NCI-H1436 treated with DMSO at 0.1 percent for 48 hours (cell line): ENCODE measurements at places on chromosomes 6 and 20.

DNA sequence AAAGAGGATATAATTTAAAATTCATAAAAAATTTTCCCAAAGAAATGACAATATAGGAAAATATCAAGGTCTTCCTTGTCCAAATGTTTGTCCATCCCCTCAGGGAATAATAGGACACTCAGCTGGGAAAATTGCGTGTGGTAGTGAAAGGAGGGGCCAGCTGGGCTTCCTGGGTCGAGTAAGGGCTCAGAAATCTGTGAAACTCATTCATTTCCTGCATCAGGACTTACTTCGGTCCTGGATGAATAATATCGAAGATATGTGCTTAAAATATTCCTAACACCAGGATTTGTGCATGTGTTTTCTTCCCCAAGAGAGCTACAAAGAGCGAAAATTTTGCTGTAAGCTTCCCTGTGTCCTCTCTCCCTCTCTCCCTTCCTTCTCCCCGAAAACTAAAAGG is 118.2 kb upstream of the GJE1 start:
- DNase-seq = no peak

- DNase-seq = no peak
Observed at GRCh38 chr6:116564921-116565872, 6.1 kb upstream of the RWDD1 start.

GRCh38 chr6:43710576-43710975 is 23.0 kb upstream of the MRPS18A start:
- no peak for DNase-seq

GRCh38 chr6:151757506-151757955 is 50.0 kb upstream of the ESR1 start:
- no peak for DNase-seq

DNA sequence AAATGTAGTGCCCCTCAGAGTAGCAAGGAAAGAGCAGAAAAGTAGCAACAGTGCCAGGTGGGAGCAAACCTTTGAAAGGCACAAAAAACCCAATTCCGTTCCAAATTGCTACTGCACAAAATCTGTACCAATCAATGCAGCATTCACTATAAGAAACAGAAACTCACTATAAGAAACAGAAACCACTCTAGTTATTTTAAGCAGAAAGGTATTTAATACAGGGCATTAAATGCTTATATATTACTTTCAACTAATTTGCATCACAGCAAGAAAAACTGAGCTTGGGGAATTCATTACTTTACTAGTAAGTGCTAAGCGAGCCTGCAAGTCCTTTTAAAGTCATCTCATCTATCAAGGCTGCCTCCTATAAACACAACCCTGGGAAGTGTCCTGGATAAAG is 116.5 kb upstream of the OLIG3 start:
- DNase-seq = no peak

- no peak for DNase-seq
Observed at GRCh38 chr6:113694278-113695077, 162.7 kb upstream of the MARCKS start.

DNA sequence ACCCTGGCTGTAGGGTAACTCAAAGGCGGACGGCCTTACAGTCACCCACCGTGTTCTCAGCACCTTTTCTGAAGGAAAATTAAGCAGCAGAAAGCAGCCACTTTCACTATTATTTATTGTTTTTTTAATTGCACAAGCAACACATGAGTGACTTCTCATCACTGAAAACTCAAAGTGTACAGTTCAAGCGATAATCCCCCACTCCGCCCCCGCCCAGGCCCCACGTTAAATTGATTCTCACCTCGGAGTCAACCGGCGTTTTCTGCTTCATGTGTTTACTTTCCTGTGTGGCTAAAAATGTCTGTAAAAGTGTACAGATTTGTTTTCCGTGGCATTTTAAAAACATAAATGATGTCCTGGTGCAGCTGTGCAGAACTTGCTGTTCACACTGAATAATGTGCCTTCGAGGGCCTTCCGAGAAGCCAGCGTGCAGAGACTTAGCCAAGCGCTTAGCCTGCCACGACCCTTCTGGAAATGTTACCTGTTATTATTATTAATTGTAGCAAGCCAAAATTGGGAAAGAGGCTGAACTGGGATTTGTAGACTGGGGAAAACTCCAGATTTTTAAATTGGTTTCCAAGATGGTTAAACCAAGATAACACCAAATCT is 335.7 kb downstream of the CDH4 start:
- DNase-seq = no peak

DNA sequence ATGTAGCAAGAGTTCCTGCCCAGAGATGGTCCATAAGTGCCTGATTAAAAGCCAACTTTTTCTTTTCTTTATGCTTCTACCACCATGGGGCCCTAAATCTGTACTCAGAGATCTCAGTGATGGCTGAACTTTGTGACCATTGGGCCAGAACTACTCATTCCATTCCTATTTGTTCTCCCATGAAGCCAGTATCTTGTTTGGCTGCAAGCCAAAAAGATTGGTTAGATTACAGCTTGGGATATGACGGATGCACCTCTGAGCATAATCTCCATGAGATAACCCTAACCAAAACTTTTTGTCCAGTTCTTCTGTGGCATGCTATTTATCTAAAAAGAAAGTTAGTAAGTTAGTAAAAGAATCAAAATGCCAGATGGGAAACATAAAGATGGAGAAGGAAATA is 72.2 kb downstream of the PLCB4 start:
- DNase-seq = no peak

DNA sequence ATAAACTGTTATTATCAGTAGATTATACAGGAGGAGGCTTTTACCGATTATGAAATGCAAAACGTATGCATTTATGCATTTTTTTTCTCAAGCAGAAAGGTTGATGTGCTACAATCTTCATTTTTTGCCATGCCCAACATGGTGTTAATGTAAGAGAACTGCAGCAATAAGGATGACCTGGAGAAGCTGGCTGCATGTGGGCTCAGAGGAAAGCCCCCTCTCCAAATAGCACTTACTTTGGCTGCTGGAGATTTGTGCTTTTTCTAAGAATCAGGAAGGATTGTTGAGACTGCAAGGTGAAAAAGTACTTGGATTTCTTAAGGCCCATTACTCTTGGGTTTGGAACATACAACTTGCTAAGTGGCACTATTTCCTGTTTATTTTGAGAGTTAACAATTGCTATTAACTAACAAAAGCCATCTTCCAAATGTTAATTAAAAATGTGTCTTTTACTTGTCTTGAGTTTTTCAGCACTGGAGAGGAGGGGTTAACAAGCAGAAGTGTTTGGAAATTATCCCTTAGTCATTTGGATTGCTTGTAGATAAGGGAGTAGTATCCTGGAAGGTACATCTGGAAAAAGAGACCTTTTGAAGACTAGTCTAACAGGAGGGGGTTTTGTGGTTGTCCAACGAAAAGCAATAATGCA is 5.6 kb downstream of the SOX4 start:
- no peak for DNase-seq

DNA sequence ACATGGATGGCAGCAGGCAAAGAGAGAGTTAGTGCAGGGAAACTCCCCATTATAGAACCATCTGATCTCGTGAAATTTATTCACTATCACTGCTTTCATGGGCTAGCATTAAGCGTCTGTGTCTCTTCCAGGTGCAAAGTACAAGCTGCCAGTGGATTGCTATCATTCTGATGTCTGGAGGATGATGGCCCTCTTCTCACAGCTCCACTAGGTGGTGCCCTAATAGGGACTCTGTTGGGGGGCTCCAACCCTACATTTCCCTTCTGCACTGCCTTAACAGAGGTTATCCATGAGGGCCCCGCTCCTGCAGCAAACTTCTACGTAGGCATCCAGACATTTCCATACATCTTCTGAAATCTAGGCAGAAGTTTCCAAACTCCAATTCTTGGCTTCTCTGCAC is 347.8 kb upstream of the HS3ST5 start:
- DNase-seq = no peak

- DNase-seq = no peak
Observed at GRCh38 chr20:3679749-3680700, 1.8 kb downstream of the ADAM33 start.

- DNase-seq = no peak
Observed at GRCh38 chr6:144351379-144352127, 66.4 kb downstream of the UTRN start.

DNA sequence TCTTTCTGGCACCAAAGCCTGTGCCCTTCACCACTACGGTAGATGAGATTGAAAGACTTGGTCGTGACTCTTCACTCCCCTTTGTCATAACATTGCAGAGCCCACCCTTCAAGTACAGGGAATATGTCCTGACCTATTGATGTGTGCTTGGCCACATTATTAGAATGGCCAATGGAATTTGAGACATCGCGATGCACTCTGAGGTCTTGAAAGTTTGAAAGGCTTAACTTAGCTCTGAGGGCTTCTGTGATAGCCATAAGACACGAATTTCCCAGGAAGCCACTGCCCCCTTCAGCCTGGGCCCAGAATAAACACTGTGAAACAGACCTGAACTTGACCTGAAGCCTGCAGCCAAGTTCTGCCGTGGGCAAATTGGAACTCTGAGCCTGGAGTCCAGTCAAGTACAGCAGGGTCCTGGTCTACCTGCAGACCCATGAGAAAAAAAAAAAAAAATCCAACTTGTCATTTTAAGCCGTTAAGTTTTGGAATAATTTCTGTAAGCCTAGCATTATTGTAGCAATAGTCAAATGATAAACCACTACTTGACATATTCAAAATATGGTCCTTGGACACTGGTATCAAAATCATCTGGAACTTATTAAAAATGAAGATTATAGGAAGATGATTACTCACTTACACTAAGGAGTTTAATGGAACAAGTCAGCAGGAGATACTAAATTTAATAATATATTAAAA is 36.9 kb upstream of the TRAF3IP2 start:
- no peak for DNase-seq

- DNase-seq = no peak
Observed at GRCh38 chr20:18324596-18325089, 36.3 kb downstream of the ZNF133 start.

- no peak for DNase-seq
Observed at GRCh38 chr6:151763303-151763702, 44.2 kb upstream of the ESR1 start.

- no peak for DNase-seq
Observed at GRCh38 chr6:38341496-38341895, 298.2 kb downstream of the BTBD9 start.

- DNase-seq = no peak
Observed at GRCh38 chr6:84428300-84428907, 201.0 kb upstream of the CEP162 start.

- DNase-seq = no peak
Observed at GRCh38 chr6:39200498-39201020, 28.7 kb downstream of the KCNK5 start.
